Naive thymus-derived CD8-positive, alpha-beta T cell (primary cell): ENCODE measurements at places on chromosomes 5 and 9. TPM values are rescaled to one million over a fixed set of nuclear protein-coding genes. Genes with fewer than 3 reads are reported as not detected.

DNA sequence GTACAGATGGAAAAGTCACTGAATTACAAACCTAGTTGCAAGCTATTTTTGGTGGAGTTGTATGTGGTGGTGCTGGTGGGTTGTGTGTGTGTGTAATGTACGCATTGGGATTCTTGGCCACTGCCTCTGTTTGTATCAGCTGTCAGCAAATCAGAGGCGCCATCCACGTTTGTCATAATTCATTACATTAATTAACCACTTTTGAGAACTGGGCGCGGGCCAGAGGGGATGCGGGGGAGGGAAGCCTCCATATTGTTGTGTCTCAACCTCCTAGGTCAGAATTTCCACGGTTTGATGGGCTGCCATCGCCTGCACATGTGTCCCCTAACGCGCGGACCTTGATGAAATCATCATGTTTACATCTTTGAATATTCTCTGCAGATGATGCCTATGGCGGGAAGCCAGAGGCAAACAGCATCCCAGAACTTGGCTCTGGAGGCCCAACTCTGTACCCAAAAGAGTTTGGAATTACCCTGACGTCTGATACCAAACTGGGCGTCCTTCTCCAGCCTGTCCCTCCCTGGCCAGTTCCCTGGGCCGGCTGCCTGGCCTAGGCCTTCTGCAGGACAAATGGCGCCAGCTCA, 54.9 kb downstream of the FGF18 start:
- H3K4me1 ChIP-seq: no peaks in the 10 kb centered on the region
- peaks cover 4% of the 10 kb centered on the region for H3K27me3 ChIP-seq
- no peak overlapping the region for H3K4me3 ChIP-seq

DNA sequence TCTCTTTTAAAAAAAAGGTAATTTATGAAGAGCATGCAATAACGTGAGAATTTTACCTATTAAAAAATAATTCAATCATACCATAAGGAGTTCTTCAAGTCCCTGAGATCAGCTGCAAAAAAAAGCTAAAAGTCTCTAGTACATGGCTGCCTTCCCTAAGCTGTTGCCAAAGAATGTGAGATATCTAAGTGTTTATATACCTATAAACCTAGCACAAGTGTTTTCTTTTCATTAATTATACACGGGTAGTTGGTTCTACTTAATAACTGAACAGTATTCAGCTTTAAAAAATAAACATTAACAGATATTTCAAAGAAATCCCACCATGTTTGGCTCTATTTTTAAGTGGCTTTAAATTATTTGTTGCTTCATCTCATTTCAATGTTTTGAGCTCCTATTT, 25.9 kb downstream of the FNBP1 start:
- H3K27me3 ChIP-seq: no peaks in the 10 kb centered on the region
- peaks cover 35% of the 10 kb centered on the region for H3K36me3 ChIP-seq
- H3K4me3 ChIP-seq: no peak overlapping the region
- peaks cover 14% of the 10 kb centered on the region for H3K4me1 ChIP-seq
- peak overlapping the region; percentile 22 for H3K27ac ChIP-seq

- DNase-seq: no peak
- H3K27ac ChIP-seq: no peak overlapping the region
- H3K27me3 ChIP-seq: peaks cover 6% of the 10 kb centered on the region
- no peaks in the 10 kb centered on the region for H3K36me3 ChIP-seq
Measured at GRCh38 chr5:174559141-174559540, 165.2 kb upstream of the MSX2 start.

DNA sequence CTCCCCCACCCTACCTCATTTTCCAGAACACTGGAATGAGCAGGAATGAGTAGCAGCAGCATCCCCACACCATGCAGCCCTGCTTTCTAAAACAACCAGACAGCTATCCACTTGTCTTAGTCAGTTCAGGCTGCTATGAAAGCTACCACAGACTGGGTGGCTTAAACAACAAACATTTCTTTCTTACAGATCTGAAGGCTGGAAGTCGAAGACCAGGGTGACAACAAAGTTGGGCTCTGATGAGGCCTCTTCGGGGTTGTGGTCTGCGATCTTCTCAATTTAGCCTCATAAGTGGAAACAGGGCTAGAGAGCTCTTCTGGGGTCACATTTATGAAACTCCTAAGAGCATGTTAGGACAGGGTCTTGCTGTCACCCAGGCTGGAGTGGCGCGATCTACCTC, 38.9 kb downstream of the LPAR1 start:
- no peaks in the 10 kb centered on the region for H3K36me3 ChIP-seq
- no peaks in the 10 kb centered on the region for H3K27me3 ChIP-seq
- DNase-seq: no peak
- H3K4me1 ChIP-seq: no peaks in the 10 kb centered on the region
- H3K27ac ChIP-seq: no peak overlapping the region

DNA sequence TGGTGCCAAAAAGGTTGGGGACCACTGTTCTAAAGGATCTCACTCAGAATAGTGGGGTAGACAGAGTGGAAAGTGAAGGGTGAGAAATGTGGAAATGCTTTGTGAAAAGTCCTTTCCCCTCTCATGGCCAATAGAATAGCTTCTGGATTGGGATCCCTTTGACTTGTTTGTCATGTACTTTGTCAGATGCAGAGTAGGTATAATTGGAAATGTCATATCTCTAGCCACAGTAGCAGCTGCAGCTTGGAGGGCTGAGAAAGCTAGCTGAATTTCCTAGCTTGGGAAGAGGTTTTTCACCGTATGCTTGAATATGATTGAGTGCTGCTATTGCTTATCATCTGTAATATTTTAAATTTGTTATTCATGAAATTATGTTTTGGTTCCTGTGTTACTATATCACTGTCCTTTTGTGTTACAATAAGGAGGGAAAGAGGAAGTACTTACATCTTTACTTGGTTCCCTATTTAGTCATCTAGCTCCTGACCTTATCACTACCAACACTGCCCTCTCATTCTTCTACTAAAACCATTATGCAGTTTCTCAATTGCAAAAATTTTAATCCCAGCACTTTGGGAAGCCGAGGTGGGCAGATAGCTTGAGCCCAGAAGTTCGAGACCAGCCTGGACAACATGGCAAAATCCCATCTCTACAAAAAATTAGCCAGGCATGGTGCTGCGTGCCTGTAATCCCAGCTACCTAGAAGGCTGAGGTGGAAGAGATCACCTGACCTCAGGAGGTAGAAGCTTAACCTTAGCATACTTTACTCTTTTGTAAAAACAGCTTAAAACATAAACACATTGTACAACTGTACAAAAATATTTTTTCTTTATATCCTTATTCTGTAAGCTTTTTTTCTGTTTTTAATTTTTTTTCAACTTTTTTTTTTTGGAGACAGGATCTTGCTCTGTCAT, 12.4 kb downstream of the SLC30A5 start:
- H3K4me1 ChIP-seq: peaks cover 6% of the 10 kb centered on the region
- peak overlapping the region; percentile 63 for H3K27ac ChIP-seq
- no peak overlapping the region for H3K4me3 ChIP-seq

GRCh38 chr9:84125046-84125445, 144.4 kb downstream of the RMI1 start:
- H3K27me3 ChIP-seq: peaks cover 14% of the 10 kb centered on the region
- no peak overlapping the region for H3K27ac ChIP-seq
- no peak for DNase-seq
- no peaks in the 10 kb centered on the region for H3K36me3 ChIP-seq
- H3K4me1 ChIP-seq: no peaks in the 10 kb centered on the region

GRCh38 chr9:91376239-91376638, 14.5 kb upstream of the AUH start:
- peaks cover 4% of the 10 kb centered on the region for H3K27me3 ChIP-seq
- H3K4me1 ChIP-seq: no peaks in the 10 kb centered on the region
- peaks cover 10% of the 10 kb centered on the region for H3K36me3 ChIP-seq
- H3K4me3 ChIP-seq: no peak overlapping the region

DNA sequence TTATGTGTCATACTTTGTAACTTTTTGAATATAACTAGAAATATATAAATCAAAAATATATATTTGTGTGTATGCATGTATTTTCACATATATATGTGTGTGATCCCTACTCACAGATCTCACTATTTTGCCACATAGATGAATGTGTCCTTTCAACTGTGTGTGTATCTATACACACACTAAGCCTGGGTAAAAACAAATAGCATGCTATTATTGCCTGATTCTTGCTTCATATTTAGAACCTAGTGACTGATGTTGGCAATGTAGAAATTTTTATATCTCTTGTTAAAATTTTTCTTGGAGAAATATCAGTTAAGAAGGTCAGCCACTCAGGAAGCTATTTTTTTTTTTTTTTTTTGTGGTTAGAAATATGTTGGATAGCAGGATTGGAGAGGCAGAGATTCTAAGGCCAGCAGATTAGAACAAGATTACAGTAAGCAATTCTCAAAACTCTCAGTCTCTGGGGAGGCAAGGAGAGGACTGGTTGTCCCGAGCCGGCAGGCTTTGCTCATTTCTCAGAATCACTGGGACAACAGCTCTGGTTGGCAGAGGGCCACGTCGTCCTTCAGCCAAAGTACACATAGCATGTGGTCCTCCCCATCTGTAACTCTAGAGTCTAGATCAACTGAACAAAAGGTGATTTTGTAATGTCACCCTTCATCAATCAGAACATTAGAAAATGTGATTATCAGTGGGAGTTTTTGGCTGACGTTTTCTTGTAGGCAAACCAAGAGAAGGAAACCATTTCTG, 19.7 kb downstream of the C6 start:
- no peaks in the 10 kb centered on the region for H3K27me3 ChIP-seq
- DNase-seq: no peak
- H3K4me1 ChIP-seq: no peaks in the 10 kb centered on the region
- no peaks in the 10 kb centered on the region for H3K36me3 ChIP-seq

GRCh38 chr5:43338862-43339261, 25.6 kb upstream of the HMGCS1 start:
- H3K36me3 ChIP-seq: no peaks in the 10 kb centered on the region
- H3K27ac ChIP-seq: no peak overlapping the region
- no peaks in the 10 kb centered on the region for H3K4me1 ChIP-seq
- peaks cover 5% of the 10 kb centered on the region for H3K27me3 ChIP-seq
- no peak overlapping the region for H3K4me3 ChIP-seq

- DNase-seq: no peak
- no peaks in the 10 kb centered on the region for H3K36me3 ChIP-seq
- H3K4me1 ChIP-seq: peaks cover 5% of the 10 kb centered on the region
- H3K27me3 ChIP-seq: no peaks in the 10 kb centered on the region
Measured at GRCh38 chr9:8188723-8189407, 389.3 kb upstream of the DMAC1 start.

- H3K27me3 ChIP-seq: peaks cover 4% of the 10 kb centered on the region
- no peak for DNase-seq
- H3K4me3 ChIP-seq: no peak overlapping the region
- no peaks in the 10 kb centered on the region for H3K4me1 ChIP-seq
- no peaks in the 10 kb centered on the region for H3K36me3 ChIP-seq
Measured at GRCh38 chr5:40999142-40999541, 72.0 kb downstream of the MROH2B start.

- no peaks in the 10 kb centered on the region for H3K4me1 ChIP-seq
- H3K27me3 ChIP-seq: peaks cover 6% of the 10 kb centered on the region
- H3K27ac ChIP-seq: no peak overlapping the region
- H3K36me3 ChIP-seq: no peaks in the 10 kb centered on the region
- H3K4me3 ChIP-seq: no peak overlapping the region
Measured at GRCh38 chr9:101229606-101230005, 155.2 kb downstream of the BAAT start.

- H3K4me3 ChIP-seq: no peak overlapping the region
- peaks cover 8% of the 10 kb centered on the region for H3K36me3 ChIP-seq
- DNase-seq: no peak
Measured at GRCh38 chr5:179866241-179867078, 7.8 kb upstream of the MRNIP start.

GRCh38 chr9:36125062-36125855, 11.3 kb upstream of the GLIPR2 start:
- peaks cover 34% of the 10 kb centered on the region for H3K4me1 ChIP-seq
- H3K36me3 ChIP-seq: peaks cover 19% of the 10 kb centered on the region
- no peak for DNase-seq
- H3K27me3 ChIP-seq: no peaks in the 10 kb centered on the region

DNA sequence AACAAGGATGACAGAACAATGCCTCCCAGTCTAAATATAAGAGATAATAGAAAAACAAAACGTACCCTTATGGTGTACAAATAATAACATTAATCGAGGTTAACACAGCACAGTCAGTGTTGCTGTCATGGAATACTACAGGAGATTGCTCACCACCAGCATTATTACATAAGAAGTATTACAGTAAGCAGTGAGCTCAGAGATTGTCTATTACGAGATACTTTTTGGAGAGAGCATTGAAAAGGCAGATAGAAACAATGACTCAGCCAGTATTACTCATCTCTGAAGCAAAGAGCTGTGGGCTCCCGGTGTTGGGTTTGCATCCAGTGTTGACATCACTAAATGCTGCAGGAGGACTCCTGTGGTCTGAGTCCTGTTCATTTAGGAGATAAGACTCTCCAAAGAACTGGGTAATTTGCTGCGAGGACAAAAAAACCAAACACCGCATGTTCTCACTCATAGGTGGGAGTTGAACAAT, 191.9 kb upstream of the SEMA6A start:
- H3K27me3 ChIP-seq: no peaks in the 10 kb centered on the region
- no peaks in the 10 kb centered on the region for H3K4me1 ChIP-seq
- H3K27ac ChIP-seq: no peak overlapping the region
- DNase-seq: no peak

GRCh38 chr5:27568811-27569210, 530.4 kb upstream of the CDH9 start:
- no peaks in the 10 kb centered on the region for H3K27me3 ChIP-seq
- H3K4me1 ChIP-seq: no peaks in the 10 kb centered on the region
- no peaks in the 10 kb centered on the region for H3K36me3 ChIP-seq
- no peak for DNase-seq

- H3K4me1 ChIP-seq: no peaks in the 10 kb centered on the region
- no peak for DNase-seq
- no peaks in the 10 kb centered on the region for H3K27me3 ChIP-seq
- no peaks in the 10 kb centered on the region for H3K36me3 ChIP-seq
- no peak overlapping the region for H3K4me3 ChIP-seq
- H3K27ac ChIP-seq: no peak overlapping the region
Measured at GRCh38 chr5:125725691-125726090, 697.5 kb upstream of the GRAMD2B start.

ITK gene
- 490 TPM for total RNA-seq

SLC6A18 gene
- total RNA-seq: not detected

GZMA gene
- total RNA-seq: 5.4 TPM

LCN1 gene
- total RNA-seq: not detected

OR1L4 gene
- total RNA-seq: not detected

MAST4 gene
- total RNA-seq: 18.0 TPM

CCNO gene
- total RNA-seq: not detected

ZNF622 gene
- 34.1 TPM for total RNA-seq

CCDC107 gene
- total RNA-seq: 16.6 TPM

NR2F1 gene
- total RNA-seq: not detected

CXCL14 gene
- not detected for total RNA-seq

SLC27A6 gene
- not detected for total RNA-seq

BTNL3 gene
- not detected for total RNA-seq

NTRK2 gene
- not detected for total RNA-seq

SHOC1 gene
- total RNA-seq: not detected

LIX1 gene
- total RNA-seq: not detected
